LNCaP clone FGC (cell line): ENCODE measurements at places on chromosomes 5 and 9.

GRCh38 chr5:14295610-14296009 is 152.5 kb downstream of the TRIO start:
- DNase-seq, result no peak

- DNase-seq, result no peak
Measured at GRCh38 chr5:133844836-133845235, 123.6 kb downstream of the C5orf15 start.

GRCh38 chr9:133403766-133404453 is 13.9 kb downstream of the REXO4 start:
- peak; percentile 21 for DNase-seq

- DNase-seq, result no peak
Measured at GRCh38 chr5:86118542-86118941, 499.2 kb upstream of the COX7C start.

- peak; percentile 56 for DNase-seq
Measured at GRCh38 chr5:59206132-59206581, 623.3 kb downstream of the RAB3C start.

- DNase-seq, result no peak
Measured at GRCh38 chr5:74516211-74516636, 124.3 kb downstream of the ENC1 start.

GRCh38 chr9:134852906-134853654 is 27.5 kb upstream of the FCN2 start:
- DNase-seq, result no peak

DNA sequence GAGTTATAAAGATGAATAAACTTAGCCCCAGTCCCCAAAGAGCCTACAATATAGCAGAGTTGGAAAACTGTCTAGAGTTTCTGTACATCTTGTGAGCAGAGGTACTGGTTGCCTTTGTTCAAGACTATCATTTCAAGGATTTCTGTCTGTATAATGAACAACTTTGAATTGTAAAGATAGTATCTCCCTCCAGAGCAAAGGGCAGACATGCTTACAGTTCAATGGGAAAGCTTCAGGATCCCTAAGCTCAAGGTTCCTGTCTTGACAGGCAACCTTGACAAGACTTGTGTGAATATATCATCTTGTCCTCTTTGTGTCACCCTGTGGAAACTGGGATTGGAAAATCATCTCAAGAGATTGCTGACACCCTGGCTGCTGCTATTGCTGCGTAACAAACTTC is 242.8 kb upstream of the VLDLR start:
- DNase-seq, result no peak

GRCh38 chr5:121304838-121305237 is 546.8 kb upstream of the FTMT start:
- DNase-seq, result no peak

DNA sequence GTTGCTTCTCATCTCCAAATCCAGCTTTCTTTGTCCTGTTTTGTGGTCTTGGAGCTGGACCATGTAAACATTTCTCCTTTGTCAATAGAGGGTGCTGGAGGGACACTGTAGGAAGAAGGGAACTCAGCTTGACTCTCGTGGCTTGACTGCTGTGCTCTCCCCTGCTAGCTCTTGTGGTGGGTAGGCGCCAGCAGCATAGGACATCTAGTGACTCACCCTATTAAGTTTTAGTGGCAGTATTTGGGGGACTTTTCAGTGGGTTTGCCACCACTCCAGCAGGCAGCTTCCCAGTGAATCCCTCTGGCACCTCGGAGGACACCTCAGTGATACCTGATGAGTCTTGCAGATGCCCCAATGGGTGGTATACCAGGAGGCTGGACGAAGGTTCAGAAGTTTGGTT is 97.8 kb downstream of the TSSK1B start:
- DNase-seq, result no peak

DNA sequence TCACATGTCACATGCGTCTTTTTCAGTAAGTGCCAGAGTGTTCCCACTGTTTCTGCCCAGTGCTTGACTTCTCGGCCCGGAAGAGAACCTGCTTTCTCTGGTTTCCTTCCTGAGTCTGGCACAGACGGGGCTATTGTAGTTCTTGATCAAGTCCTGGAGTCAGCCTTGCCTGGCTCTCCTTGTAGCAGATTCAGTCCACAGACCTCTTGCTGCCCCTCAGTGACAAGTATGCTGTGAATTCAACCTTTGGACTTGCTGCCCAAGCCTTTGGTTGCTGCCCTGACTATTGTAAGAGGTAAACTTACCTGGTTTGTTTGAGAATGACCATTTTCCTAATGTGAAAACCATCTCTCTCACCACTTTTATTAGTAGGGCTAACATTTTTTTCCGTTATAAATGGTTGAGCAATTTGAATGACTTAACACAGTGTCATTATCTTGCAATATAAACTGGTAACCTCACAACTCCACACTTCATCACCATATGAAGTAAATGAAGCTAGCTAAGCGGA is 24.7 kb downstream of the ZBTB34 start:
- no peak for DNase-seq

DNA sequence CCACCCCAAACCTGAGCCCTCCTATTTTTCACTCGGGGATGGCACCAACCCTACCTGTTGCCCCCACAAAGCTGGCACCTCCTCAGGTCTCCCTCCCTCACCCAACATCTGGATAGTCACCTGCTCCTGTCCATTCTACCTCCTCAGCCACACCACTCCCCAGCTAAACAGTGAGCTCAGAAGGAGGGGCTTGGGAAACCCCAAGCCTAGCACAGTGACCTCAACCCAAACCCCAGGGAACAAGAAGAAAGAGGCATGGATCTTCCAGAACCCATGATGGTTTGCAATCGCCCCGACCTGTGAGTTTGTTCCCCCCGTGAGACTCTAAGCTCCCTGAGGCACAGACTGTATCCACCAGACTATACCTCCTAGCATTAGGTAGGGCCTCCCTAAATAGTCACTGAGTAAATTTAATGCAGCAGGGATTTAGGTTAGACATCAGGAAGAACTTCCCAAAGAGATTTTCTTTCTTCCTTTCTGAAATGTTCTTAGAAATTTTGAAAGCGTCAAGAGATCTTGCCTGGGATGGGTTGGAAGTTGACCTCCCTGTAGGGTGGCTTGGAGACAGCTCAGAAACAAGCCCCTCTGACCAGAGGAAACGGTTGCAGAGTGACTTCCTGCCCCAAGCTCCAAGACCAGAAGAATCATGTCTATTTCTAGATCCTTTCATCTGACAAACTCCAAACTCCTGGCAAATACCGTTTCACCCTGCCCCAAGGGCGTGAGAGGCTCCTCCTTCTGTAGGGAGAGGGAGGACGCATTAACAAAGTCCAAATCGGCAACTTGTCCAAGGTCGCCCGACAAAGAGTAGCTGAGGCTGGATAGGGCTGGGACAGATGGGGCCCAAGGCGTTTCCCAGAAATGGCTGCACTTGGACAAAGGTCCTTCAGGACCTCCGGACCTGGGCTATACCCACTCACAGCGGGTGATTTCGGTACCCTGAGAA is 4.1 kb downstream of the FIBCD1 start:
- DNase-seq, result no peak

GRCh38 chr9:108654566-108654965 is 201.2 kb downstream of the ACTL7B start:
- DNase-seq, result no peak

- DNase-seq, result no peak
Measured at GRCh38 chr9:78615372-78615771, 318.4 kb downstream of the PSAT1 start.

DNA sequence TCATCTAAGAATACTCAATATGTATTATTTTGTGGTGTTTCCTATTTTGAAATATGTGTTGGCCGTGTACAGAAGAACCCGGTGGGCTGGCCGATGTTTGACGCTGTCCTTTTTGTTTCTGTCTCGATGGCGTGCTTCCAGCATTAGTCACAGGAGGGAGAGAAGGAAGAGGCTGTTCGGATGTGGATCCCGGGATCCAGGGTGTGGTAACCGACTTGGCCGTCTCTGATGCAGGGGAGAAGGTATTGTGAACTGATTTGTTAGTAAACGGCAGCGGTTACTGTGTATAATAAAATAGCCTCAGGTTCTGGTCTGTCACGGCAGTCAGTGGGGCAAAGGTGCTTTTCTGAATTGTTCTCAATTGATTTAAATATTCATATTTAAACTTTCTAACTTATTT is 275.0 kb downstream of the ARHGEF28 start:
- no peak for DNase-seq

GRCh38 chr5:175517824-175518450 is 39.6 kb downstream of the SFXN1 start:
- DNase-seq, result no peak

DNA sequence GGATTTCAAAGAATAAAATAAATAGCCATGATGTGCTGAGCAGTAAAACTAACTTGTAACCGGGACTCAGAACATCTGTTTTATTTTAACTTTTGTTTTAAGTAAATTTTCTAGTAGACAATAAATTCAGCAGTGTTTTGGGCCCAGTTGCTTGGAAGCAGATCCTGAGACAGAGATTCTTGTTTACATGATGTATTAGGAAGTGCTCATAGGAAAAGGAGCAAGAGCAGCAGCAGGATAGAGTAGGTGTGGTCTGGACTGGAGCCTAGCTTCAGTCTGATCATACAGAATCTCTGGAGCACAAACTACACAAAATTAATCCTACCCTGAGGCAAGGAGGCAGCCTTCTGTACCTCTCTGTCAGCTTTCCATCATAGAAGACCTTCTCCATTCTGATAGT is 139.2 kb upstream of the CCNH start:
- DNase-seq, result peak; percentile 61

DNA sequence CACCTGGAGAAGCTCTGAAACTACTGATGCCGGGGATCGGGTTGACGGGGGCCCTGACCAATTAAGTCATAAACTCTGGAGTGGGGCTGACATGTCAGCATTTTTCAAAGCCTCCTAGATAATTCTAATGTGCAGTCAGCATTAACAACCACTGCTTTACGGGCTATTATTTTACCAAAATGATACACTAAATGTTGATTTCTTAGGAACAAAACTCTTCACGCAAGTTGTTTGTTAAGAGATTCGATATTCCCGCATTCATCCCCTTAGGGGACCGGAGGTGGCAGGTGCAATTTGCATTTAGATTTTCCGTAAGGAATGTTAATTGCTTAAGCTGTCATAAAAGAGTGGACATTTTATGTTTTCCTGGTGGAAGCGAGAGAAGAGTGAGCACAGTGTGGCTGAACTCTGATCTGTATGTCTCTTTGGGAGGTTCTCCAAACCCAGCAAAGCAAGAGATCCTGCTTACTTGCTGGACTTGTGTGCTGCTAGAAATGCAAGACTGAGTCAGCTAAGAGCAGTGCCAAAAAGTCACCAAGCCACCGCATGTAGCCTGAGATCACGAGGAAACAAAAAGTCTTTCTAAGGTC is 77.6 kb downstream of the UGCG start:
- DNase-seq, result no peak
